Activated T-helper 1 cell treated with anti-CD3 and anti-CD28 coated beads, Interleukin-2, amount 50 U/mL, for 16 hours (primary cell): ENCODE measurements at places on chromosomes 4 and X.

GRCh38 chr4:187426511-187426910, 569.1 kb upstream of the ZFP42 start:
- no peak for DNase-seq

GRCh38 chrX:47571896-47572295, 10.3 kb upstream of the TIMP1 start:
- no peak for DNase-seq

- no peak for DNase-seq
Observed at GRCh38 chrX:7218321-7219152, 70.6 kb upstream of the PUDP start.

GRCh38 chr4:159206427-159206871, 103.6 kb downstream of the RAPGEF2 start:
- DNase-seq, result no peak

- DNase-seq, result no peak
Observed at GRCh38 chr4:2820216-2820982, 23.2 kb upstream of the ADD1 start.

- DNase-seq, result no peak
Observed at GRCh38 chrX:43958529-43958928, 14.7 kb downstream of the NDP start.
